ENCODE measurements at places on chromosomes 2 and 18.

- no peak for DNase-seq
Measured at GRCh38 chr2:32937602-32938448, 8.9 kb upstream of the LTBP1 start.

- no peak for DNase-seq
Measured at GRCh38 chr18:79897940-79898625, 53.4 kb downstream of the SLC66A2 start.

GRCh38 chr2:88452565-88452905 lies at the start of gene FOXI3:
Gene FOXI3 (minus strand): TSS chr2:88452693. CDS start chr2:88452535, 158 bp downstream.
- no peak for DNase-seq

GRCh38 chr2:162244541-162245031 lies 1.3 kb upstream of the FAP start:
- no peak for DNase-seq

- no peak for DNase-seq
Measured at GRCh38 chr2:134692499-134692898, 26.3 kb downstream of the TMEM163 start.

DNA sequence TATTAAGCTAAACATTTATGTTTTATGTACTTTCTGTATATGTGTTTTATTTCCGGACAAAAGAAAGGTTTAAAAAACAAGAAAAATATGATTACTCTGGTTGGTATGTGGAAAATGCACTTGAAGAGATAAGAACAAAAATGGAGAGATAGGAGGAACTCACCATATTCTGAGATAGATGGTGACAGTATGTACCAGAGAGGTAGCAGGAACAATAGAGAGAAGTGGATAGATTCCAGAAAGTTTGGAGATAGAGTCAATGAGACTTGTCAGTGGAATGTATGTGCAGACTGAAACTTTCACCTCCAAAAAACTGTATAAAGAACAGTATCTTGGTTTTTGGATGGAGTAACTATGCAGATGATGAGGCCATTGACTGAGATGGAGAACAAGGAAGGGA lies 105.6 kb upstream of the FSHR start:
- DNase-seq = no peak

DNA sequence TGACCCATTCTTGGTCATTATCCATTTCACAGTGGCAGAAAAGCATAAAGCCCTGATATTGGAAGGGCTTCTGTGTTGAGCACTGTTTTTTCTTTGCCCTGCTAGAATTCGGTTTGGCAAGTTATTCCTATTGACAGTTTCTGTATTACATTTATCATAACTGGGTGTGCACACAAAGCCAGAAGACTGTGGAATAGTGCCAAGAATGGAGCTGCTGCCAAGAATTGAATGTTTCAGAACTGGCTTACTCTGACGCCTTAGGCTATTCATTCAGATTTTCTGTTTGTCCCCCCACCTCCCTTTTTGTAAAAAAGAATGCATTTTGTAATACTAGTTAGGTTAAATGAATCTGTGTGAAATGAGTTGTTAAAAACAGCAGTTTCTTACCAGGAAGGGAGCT lies 12.7 kb downstream of the KDM3A start:
- DNase-seq = no peak

All from HuH-7 (cell line).